Tongue (tissue), 3 donors: ENCODE measurements at places on chromosomes 16 and 17.
A peak's percentile ranks its signal among the peaks of the same experiment; 100 is the strongest.

GRCh38 chr17:43043307-43043706 lies 18.3 kb downstream of the RND2 start:
- DNase-seq: no peak

DNA sequence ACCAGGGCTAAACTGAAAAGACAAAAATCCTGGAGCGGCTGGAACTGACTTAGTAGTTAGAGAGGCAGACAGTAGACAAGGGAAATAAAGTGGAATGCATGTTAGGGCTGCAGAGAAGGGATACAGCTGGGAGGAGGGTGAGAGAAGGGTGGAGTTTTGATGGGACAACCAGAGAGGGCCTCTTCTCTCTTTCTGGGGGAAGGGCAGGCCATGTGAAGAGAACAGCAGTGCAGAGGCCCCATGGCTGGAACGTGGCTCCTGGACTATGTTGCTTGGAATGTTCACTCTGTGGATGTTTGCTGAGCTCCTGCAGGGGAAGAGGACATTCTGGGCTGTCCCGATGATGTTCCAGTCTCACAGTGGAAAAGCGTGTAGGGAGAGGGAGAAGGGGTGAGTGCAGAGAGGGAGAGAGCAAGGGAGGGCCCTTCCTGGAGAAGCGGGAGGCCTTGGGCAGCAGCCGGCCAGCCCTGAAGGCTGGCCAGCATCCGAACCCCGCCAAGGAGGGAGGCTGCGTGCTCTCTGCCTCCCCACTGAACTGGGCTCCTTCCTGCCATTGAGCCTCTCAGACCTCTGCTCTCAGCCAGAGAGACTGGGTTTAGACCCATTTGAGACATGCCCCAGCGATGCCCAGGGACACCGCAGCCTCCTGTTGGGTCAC lies 33.1 kb upstream of the GSE1 start:
- DNase-seq: no peak

GRCh38 chr17:57905875-57906455 lies 49.2 kb downstream of the CUEDC1 start:
- no peak for DNase-seq

DNA sequence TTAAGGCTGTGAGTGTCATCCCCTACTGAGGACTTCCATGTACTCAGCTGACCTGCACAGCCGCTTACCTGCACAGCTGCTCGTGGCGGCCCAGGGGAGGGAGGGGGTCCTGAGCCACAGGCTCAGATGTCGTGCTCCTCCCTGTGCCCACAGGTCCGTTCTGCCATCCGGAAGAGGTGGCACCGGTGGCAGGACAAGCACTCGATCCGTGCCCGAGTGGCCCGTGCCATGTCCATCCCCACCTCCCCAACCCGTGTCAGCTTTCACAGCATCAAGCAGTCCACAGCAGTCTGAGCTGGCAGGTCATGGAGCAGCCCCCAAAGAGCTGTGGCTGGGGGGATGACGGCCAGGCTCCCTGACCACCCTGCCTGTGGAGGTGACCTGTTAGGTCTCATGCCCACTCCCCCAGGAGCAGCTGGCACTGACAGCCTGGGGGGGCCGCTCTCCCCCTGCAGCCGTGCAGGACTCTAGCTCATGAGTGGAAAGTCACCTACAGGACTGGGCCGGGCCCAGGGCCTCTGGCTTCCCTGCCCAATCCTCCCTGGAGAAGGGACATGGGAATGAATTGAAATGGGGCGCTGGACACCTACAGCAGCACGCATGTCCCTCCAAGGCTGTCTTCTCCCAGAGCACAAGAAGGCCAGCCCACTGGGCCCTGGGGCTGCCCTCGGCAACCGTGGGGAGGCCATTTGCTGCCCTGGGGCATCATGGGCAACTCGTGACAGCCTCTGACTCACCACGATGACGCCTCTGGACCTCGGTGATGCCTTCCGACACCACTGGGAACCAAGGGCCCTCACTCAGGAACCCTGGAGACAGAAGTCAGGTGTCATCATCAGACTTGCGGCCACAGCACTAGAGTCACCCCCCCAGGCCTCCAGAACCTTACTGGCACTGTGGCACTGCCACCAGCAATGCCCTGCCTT lies 9.9 kb upstream of the SPPL2C start:
- DNase-seq: no peak

DNA sequence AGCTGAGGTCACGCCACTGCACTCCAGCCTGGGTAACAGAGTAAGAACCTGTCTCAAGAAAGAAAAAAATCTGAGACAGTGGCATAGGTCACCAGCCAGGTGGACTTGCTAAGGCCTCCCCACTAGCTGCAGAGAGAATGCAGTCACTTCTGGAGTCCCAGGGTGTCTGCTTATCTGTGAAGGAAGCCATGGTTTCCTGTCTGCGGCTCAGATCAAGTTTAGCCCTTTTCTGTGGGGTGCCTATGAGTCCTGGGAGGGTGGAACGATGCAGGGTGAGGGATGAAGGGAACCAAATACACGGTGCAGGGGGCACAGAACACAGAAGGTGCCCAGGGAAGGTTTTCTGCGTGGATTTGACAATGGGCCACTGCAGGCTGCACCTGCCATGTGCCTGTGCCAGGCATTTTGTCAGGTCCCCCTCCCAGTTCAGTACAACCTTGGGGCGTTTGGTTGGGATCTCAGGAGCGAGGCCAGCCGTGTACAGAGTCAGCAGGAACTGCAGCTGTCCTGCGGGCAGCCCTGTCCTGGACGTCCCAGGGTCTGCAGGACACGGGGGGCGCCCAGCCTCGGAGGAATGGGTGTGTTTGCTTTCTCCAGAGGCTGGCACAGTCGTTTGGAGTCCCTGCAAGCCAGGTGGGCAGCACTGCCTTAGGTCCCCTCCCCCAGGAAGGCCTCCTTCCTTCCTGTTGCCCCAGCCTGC lies 41.8 kb downstream of the RAB11FIP4 start:
- DNase-seq: no peak

DNA sequence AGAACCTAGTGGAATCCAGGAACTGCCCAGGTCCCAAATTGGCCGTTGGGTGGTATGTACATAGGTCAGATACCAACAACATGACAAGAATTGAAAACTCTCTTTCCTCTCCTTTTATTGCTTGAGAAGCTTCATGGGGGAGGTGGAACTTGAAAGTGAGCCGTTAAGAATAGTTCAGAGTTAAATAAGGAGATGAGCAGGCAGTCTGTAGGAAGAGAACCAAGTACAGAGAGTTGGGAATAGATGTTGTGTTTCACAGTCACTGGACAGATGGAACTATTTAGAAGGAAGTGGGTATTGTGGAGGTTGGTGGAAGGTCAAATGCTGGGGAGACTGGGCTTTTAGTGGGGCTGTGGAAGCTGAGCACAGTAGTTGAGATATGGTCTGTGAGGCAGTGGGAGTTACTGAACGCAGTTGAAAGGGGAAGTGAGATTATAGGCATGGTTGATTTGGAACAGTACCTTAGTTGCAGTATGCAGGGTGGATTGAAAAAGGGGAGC lies 26.4 kb downstream of the ARHGAP44 start:
- no peak for DNase-seq

GRCh38 chr17:28712032-28712704 lies 480 bp upstream of the PROCA1 start:
- peak; percentile 60 for DNase-seq

DNA sequence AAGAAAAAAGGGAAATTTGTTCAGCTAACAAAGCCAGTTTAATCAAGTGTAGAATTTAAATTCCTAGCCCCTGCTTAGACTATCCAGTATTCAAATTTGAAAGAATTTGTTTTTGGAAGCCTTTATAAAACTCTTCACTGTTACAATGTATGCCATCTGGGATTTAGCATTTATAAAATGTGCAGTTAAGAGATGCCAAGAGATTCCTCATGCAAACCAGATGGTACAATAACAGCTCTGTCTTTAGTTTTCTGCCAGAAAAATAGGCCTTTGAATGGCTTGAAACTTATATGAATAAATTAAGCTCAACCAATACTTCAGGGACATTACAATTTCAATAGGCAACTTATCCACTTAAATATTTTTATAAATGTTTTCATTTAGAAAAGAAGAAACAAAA lies 6.8 kb upstream of the ANKS4B start:
- DNase-seq: peak; percentile 46

- DNase-seq: no peak
Observed at GRCh38 chr17:77184474-77184873, 43.7 kb downstream of the SEC14L1 start.

GRCh38 chr17:68711858-68712257 lies 110.7 kb upstream of the FAM20A start:
- DNase-seq: peak; percentile 19

- DNase-seq: no peak
Observed at GRCh38 chr17:9958586-9959281, 53.7 kb upstream of the RCVRN start.
